ENCODE measurements at places on chromosomes 16 and 17.

DNA sequence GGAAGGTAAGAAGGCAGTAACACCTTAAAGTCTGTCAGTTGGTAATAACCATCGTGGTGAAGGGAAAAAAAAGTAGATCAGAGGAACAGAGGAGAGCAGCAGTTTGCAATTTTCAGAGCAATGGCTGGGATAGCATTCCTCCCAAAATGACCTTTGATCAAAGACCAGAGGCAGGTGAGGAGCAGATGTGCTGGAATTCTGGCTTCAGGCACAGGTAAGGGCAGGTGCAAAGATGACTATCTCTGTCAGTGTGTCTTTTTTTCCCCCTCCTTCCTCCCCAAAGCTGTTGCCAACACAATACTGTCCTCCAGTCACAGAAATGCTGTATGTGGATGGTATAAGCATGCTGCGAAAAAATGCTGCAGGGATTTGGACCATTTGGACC lies 166.7 kb downstream of the XYLT1 start:
- DNase-seq = no peak

GRCh38 chr17:16988749-16989229 lies 16.9 kb upstream of the TNFRSF13B start:
- no peak for DNase-seq

DNA sequence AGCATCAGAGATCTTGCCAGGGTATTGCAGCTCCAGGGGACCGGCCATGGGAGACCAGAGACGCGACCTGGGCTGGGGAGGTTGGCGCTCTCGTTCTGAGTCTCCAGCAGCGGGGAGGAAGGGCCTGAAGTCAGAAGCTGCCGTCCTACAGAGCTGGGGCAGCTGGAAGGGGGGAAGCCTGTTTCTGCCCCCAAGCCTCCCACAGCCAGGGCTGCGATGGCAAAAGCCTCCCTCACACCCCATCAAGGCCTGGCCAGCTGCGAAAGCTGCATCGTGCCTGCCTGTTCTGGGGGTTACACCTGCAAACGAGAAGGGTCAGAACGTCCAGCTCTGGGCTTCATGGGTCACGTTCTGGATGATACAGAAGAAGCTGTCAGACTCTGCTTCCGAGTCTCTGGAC lies 26.1 kb downstream of the MAPK8IP3 start:
- DNase-seq = no peak

DNA sequence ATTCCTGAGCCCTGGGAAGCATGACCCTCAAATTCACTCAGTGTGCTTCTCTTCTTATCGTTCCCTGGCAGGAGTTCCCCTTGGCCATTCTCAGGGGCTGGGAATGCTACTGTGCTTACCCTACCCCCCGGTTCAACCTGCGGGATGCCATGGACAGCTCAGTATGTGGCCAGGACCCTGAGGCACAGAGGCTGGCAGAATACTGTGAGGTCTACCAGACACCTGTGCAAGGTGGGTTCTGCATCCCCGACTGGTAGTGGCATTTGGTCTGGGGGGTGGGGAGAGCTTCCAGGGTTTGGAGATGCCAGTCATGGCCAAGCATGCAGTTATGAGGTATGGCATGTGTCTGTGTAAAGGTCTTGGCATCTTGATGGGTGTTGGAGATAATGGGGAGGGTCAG lies 39.4 kb downstream of the WSCD1 start:
- no peak for DNase-seq

GRCh38 chr16:82384017-82384416 lies 214.0 kb upstream of the MPHOSPH6 start:
- no peak for DNase-seq

DNA sequence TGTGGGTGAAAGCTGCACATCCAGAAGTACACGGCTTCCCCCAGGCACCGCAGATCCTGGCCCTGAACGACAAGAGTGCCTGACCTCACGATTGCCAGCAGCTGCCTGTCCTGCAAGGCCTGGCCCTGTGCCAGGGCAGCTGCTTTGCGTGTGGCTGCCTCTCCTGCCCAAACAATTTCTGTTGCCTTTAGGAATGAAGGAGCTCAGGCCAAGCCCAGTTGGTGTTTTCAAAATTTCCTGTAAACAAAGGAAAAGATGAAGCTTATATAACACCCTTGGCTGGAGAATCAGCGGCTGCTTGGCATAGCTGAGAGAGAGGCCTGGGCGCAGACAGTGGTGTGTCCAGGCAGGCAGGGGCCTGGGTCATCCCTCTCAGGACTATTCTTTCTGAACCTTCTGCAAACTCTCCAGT lies 11.7 kb upstream of the SLC47A2 start:
- no peak for DNase-seq

All from GM12891 (cell line).